ENCODE measurements at places on chromosomes 4 and X.

GRCh38 chr4:150251752-150252190 lies 173.5 kb downstream of the DCLK2 start:
- DNase-seq: no peak

GRCh38 chr4:138901177-138901576 lies 114.4 kb upstream of the NOCT start:
- DNase-seq: no peak

GRCh38 chr4:115332078-115332477 lies 218.7 kb upstream of the NDST4 start:
- no peak for DNase-seq

- no peak for DNase-seq
Observed at GRCh38 chrX:41475191-41475590, 28.0 kb downstream of the NYX start.

DNA sequence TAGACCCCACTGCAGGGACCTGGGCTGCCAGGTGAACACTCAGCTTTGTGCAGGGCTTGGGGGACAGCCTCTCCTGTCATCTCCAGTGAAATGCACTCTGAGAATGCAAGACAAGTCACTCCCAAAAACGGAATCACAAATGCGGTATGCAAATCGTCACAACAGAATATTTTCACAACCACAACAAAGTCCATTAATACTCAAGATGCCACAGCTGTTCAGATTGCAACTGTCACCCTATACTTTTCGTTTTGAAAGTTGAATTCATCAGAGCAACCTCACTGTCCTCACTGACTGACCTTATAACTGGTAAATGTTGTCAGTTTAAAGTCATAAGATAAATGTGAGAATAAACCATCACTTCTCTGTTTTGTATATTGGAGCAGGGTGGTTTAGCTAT lies 16.6 kb downstream of the JAKMIP1 start:
- no peak for DNase-seq

- DNase-seq: no peak
Observed at GRCh38 chr4:52126966-52127365, 75.9 kb downstream of the SPATA18 start.

DNA sequence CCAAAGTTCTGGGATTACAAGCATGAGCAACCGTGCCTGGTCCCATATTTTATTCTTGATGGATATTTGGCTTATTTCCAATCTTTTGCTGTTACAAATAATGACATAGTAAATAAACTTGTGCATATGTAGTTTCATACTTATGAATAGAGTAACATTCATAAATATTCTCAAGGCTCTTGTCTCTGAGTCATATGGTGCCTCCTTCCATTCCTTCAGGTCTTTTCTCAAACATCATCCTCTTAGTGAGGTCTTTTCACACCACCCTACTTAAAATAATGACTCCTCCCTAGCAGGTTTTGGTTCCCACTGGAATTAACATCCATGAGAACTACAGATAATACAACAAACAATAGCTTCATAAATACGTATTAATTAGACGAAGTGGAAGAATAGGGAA lies 416.6 kb downstream of the IQCM start:
- no peak for DNase-seq

DNA sequence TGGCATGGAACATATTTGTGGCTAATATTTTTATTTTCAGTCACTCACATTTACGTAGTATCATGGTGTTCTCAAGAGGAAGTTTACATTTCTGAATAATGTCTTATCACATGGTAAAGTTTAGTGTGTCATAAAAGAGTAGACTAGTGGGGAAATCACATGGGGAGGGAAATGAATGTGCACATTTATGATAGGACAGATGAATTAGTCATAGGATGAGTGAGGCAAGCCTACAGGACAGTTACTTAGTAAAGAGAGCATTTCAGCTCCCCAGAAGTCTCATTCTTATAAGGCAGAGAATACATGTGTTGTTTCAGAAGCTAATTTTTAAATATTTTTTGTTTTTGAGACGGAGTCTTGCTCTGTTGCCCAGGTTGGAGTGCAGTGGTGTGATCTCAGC lies 6.2 kb downstream of the GK start:
- no peak for DNase-seq

DNA sequence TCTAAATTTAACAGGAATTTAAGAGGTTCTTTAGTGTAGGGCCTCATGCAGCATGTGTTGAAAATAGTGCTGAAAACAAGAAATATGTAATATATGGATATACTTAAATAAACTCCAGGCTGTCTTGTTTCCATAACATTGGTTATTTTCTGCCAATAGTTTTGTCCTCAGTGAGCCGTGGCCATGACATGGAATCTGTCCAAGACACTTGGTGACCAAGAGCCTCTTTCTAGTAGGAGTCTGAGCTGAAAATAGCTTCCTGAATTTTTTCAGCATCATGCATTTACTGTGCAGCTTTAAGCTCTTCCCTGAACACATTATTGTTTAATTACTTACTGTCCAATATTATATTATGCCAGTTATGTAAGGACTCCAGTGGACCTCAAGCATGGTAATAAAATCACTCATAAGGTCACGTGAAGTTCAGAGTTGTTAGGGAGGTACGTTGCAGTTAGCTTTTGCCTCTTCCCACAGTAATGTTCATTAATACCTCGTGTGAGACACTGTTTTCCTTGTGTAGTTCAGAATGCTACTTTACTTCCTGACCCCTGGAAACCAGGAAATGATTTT lies 488.2 kb downstream of the GRID2 start:
- no peak for DNase-seq

GRCh38 chr4:114021451-114021850 lies 42.0 kb upstream of the ARSJ start:
- no peak for DNase-seq

DNA sequence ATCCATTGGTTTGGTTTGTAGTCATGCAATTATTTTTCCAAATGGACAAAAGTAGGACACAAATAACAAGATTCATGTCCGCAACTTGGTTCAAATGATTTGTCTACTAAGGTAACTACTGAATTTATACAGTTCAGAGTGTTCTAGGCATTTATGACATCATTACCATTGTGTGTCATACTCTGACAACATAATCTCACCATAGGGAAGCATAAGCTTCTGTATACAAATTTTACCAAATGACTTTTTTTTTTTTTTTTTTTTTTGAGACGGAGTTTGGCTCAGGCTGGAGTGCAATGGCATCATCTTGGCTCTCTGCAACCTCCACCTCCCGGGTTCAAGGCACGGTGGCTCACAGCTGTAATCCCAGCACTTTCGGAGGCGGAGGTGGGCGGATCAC lies at the start of gene CXorf66:
Gene CXorf66, minus strand, starts transcription at position 101 of the 400 bp plus-strand sequence. Its CDS starts 25 bp downstream, at position 76.
- DNase-seq: no peak

DNA sequence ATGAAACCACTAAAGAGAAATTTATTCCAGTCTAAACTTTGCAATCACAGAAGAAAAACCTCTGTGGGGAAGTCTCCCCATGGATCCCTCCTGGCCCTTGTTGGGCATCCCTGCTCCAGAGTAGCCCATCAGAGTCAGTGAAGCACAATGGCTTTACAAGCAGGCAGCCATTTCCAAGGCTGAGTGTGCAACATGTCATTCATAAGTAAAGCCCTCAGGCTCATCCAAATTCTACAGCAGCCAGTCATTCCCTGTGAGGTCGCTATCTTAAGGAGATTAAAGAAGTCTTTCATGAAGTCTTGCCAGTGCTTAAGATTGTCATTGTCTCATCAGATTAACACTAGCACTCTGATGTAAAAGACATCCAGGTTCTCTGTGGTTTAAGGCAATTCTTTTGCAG lies 17.0 kb upstream of the MAPK10 start:
- DNase-seq: no peak
